Caki2 (cell line): ENCODE measurements at places on chromosomes 4 and X. TPM values are rescaled to one million over a fixed set of nuclear protein-coding genes. Genes with fewer than 3 reads are reported as not detected.
A peak's percentile ranks its signal among the peaks of the same experiment; 100 is the strongest.

The ZFP92 gene
- not detected in 2 replicates for total RNA-seq

The TMPRSS11D gene
- total RNA-seq, result not detected in 2 replicates

The AREG gene
- total RNA-seq, result 20.6 and 30.6 TPM in 2 replicates

The PGAM4 gene
- not detected in 2 replicates for total RNA-seq

The PPP4R3C gene
- total RNA-seq, result not detected in 2 replicates

The FAM184B gene
- not detected in 2 replicates for total RNA-seq

The TKTL2 gene
- not detected in 2 replicates for total RNA-seq

The SORCS2 gene
- total RNA-seq, result 1.4 and 16.4 TPM in 2 replicates

The TBC1D8B gene
- total RNA-seq, result 5.0 and 6.2 TPM in 2 replicates

DNA sequence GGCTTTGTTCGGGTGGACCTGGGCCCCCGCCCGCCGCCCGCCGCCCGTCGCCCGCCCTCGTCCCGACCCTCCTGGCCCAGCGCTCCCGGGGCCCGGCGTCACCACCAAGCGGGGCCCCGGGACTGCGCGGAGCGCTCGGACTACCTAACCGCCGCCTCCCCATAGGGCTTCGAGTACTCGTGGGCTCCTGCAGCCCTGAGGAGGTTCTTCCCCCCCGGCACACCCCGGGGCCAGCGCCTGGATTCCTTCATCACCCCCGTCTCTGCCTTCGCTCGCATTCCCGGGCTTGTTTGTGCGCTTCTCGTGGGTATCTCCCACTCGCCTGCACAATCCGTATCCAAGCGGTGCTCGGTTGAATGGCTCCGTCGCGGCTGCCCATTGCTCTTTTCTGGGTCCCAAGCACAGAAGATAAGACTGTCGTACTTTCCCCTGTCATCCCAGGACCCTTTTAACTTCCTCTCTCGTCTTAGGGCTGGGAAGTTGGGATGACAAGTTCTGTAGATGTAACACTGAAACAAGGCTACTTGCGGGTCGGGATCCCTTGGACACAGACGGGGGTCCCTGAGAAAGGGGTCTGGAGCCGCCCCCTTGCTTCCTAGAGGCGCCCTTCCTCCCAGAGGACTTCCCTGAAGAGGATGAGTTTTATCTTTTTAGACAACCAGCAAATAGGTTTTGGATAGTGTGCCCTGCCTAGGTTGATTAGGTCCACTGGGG, 565 bp downstream of the MOB1B start:
- DNase-seq, result peak; percentile 43

DNA sequence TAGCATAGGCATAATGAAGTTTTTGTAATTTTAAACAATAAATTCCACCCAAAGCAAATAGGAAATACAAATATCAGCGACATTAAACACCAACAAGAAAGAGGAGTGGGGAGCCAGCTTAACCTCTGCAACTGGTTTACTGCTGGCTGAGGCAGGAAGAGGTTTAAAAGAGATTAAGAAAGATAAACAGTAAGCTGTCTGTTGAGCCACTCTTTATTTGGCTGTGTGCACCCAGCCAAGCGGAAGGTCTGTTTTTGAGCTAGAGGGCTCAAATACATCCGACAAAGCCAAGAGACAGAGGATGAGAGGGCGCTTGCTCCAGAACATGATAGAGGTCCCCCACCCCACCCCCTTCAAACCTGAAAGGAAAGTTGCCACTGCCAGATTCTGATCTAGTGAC, 191.4 kb downstream of the MGST2 start:
- DNase-seq, result no peak

DNA sequence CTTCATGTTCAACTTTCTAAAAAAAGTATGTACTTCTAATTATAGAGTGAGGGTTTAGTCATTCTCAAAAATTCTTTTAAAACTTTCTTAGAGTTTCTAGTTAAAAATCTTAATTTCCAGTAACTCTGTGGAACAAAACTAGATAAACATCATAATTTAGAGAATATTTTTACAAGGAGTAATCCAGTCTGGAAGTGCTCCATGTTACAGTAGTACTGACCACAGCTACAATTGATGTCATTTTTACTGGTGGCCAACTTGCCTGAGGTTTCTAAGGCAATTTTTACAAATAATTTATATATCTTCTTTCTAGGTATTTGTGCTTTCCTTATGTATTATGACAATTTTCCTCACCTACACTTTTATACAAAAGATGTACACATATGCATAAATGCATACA, 490.4 kb downstream of the CENPC start:
- DNase-seq, result no peak

DNA sequence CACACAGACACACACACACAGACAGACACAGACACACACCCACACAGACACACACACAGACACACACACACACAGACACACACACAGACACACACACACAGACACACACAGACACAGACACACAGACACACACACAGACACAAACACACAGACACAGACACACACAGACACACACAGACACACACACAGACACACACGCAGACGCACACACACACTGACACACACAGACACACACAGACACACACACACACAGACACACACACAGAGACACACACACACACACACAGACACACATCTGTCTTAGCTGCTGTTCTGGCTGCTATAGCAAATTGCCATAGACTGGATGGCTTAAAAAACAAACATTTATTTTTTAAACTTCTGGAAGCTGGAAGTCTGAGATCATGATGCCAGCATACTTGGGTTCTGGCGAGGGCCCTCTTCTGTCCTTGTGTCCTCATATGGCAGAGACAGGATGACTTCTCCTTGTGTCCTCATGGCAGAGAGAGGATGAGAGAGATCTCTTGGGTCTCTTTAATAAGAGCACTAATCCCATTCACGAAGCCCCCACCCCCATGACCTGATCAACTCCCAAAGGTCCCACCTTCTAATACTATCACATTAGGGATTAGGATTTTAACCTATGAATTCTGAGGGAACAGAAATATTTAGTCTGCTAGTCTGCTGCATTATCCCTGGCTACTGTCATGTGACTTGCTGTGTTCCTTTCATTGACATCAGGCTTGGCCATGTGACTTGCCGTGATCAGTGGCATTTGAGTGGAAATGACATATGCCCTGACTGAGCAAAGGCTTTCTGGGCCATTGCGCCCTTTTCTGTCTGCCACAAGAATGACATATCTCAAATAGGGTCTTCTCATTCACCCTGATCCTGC, 32.7 kb upstream of the RASGEF1B start:
- no peak for DNase-seq

GRCh38 chr4:142378179-142378578, 467.9 kb downstream of the INPP4B start:
- no peak for DNase-seq

DNA sequence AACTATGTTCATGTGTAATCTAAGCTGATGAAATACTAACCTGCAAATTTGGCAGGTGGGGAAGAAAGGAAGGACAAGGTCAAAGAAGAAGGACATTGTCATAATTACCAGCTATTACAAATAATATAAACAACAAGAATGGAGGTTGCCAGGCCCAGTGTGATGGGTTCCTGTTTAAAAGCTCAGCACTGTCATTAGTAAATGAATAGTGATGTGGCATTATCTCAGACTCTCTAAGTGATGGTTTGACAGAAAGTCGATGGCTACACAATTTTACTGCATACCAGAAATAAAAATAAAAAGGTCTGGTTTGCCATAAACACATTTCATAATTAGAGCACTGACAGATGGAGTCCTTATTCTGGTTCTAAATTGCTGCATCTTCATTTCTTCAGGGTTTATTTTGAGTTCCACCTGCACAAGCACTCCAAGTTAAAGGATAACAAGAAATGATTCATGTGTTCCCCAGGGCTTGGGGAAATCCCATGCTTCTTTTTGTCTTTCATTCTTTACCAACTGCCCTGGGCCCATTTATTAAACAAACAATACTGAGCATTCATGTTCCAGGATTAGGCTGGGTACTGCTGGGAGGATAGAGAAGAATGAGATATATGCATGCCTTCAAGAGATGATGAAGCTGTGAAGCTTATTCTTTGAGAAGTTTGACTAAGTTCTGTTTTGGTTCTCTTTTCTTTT, 367.8 kb upstream of the RASGEF1B start:
- peak; percentile 74 for DNase-seq

GRCh38 chr4:123667496-123667895, 270.9 kb downstream of the SPRY1 start:
- DNase-seq, result no peak

GRCh38 chr4:113947484-113947883, 32.0 kb downstream of the ARSJ start:
- DNase-seq, result no peak

GRCh38 chr4:126137782-126138170, 823.0 kb downstream of the FAT4 start:
- DNase-seq, result no peak

GRCh38 chr4:130249002-130249401, 1153.0 kb downstream of the C4orf33 start:
- no peak for DNase-seq

GRCh38 chrX:111264385-111264784, 5.9 kb downstream of the CAPN6 start:
- no peak for DNase-seq

- no peak for DNase-seq
Observed at GRCh38 chr4:3724319-3725231, 41.6 kb upstream of the ADRA2C start.

GRCh38 chr4:154559141-154559493, 3.7 kb upstream of the FGB start:
- no peak for DNase-seq

DNA sequence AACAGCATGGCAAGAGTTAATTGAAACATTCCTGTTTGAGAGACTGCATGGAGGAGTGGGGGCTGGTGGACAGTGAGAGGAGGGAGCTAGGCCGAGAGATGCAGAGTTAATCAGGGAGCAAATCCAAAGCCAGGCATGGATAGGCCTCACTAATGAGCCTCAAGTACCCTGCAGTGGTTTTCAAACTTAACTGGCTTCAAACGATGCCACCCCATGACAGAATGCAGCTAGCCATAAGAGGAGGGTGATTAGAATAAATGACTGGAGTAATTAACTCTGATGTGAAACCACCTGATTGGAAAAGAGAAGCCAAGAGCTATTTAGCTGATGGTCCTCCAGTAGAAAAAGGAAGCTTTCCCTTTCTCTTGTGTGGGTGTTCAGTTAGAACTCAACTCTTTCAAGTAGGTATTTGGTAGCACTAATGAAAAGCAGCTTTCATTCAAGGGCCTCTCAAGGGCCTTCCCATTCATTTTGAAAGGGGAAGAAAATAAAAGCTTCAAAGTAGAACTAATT, 215.4 kb upstream of the MAB21L2 start:
- DNase-seq, result no peak

GRCh38 chr4:175090116-175090515, 172.0 kb downstream of the ADAM29 start:
- DNase-seq, result no peak

DNA sequence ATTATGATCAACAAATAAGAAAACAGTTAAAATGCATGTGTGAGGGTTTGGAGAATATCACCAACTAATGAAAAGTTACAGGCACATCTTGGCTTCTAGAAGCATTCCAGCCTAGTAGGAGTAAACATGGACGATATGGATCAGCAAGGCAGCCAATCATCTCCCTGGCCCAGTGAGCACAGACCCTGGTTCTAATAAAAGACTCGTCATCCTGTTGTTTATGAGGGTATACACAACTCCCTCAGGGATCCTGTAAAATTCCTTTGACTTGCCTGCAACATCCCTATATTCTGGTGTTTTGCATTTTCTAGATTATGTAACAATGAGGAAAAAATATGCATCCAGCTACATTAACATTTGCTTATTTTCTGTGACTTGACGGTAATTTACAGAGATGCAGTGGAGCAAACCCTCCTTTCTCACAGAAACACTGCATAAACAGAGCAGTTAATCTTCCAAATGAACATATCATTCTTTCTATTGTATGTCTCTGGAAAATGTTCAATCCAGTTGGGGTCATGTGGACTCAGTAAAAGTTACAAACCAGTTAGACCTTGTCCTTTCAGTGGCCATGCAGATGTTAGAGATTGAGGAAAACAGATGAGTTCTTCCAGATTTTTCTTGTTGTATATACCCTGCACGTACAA, 88.9 kb upstream of the NDP start:
- DNase-seq, result no peak

- DNase-seq, result no peak
Observed at GRCh38 chr4:22485737-22486136, 30.1 kb downstream of the ADGRA3 start.

GRCh38 chr4:38510201-38510600, 153.8 kb upstream of the KLF3 start:
- no peak for DNase-seq

- no peak for DNase-seq
Observed at GRCh38 chrX:134244043-134244442, 7.1 kb downstream of the CCDC160 start.

DNA sequence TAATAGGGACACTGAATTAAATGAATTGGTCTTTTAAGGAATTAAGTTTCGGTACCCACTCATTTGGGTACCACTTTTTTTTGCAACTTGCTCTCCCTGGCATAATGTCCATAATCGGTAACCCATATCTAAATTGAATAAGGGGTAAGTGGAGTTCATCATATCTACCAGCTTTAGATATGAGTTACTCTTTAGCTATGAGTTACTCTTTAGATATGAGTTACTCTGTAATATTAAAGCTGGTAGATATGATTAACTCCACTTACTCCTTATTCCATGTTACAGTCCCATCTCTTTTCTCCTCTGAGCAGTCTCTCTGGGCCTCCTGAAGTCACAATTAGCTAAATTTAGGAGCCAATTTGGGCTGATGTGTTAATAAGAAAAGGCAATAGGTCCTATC, 85.7 kb downstream of the TEX13C start:
- DNase-seq, result no peak

DNA sequence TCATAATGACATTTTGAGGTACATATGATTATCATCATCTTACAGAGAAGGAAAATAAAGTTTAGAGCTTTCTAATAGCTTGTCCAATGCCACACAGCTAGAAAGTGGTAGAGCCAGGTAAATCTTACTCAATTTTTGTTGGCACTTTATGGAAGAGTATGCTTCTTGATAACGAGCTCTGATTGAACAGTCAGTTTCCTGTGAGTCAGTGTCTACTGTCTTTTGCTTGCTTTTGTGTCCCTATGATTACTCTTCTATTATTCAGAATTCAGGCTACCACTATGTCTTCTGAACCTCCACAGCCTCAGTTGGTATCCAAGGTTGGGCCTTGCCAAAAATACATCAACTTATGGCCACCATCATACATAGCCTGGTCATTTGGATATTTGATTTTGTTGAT, 2.6 kb downstream of the FAAH2 start:
- DNase-seq, result no peak

- no peak for DNase-seq
Observed at GRCh38 chr4:115053313-115053712, 60.1 kb downstream of the NDST4 start.

GRCh38 chrX:146041741-146042140, 224.1 kb downstream of the SLITRK2 start:
- no peak for DNase-seq

GRCh38 chr4:152877868-152878267, 58.3 kb upstream of the FHDC1 start:
- no peak for DNase-seq
